HepG2 (cell line): ENCODE measurements at places on chromosomes 13 and 19. TPM values are rescaled to one million over a fixed set of nuclear protein-coding genes. Genes with fewer than 3 reads are reported as not detected.

Gene WDR87
- polyA plus RNA-seq = not detected in 2 replicates

Gene RPL18A
- polyA plus RNA-seq = 2,004 and 2,232 TPM in 2 replicates

Gene ZNF85
- polyA plus RNA-seq = 0.85 and 1.1 TPM in 2 replicates

Gene STAP2
- polyA plus RNA-seq = 43.7 and 56.0 TPM in 2 replicates

Gene PSPN
- 0.69 and 0.98 TPM in 2 replicates for polyA plus RNA-seq

DNA sequence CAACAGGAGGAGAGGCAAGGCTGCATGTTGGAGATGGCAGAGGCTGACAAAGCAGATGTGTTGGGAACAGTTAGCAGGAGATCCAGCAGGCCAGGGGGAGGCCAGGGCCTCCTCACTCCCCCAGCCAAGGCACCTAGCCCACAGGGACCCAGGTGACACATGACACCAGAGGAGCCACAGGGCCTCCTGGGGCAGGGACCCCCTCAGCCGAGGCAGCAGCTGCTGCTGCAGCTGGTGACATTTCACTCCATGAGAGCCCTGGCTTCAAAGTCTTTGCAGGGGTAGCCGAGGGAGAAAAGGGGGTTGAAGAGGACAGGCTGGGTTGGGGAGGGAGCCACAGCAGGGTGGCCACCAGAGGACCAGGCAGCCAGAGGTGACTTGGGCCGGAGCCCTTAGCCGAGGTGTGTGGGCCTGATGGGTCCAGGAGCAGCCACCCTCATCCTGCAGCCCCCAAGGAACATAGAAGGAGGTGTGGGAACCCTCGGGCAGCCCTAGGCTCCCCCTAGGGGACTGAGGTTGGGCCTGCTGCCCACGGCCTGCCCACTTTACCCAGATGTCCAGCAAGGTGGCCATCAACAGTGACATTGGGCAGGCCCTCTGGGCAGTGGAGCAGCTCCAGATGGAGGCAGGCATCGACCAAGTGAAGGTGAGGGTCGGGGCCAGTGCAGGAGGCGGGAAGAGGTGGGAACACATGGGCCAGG, at the start of gene GNG14:
Gene GNG14, plus strand, starts transcription at position 503 of the 701 bp plus-strand sequence. Its CDS starts 51 bp downstream, at position 554.
- DNase-seq = no peak

DNA sequence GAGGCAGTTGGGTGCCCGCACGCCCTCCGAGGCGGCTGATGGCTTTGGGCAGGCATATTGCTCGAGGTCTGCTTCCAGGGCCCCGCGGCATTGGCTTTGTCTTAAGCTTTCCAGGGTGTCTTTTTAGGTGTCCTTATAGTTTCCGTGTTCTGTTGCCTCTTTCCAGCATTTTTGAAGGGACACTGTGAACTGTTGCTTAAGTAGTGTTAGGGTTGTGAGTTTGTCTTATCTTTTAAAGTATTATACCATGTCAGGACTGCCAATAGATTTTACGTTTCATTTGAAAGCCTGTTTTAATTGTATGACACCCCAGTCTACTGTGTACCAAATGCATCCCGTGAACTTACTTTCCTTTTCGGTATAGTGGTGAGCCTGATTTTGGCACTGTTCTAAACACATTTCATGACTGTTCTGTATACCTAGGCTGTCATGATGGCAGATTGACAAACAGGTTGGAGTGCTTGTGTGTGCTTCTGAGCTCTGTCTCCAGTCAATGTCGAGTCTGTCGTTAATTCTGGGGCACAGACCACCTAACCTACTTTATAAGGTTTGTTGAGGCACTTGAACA, 656 bp downstream of the PCCA start:
- no peak for DNase-seq

GRCh38 chr19:39212375-39212742, 8.3 kb upstream of the SYCN start:
- DNase-seq = no peak

- no peak for DNase-seq
Observed at GRCh38 chr19:1001538-1002166, 1.4 kb downstream of the GRIN3B start.

DNA sequence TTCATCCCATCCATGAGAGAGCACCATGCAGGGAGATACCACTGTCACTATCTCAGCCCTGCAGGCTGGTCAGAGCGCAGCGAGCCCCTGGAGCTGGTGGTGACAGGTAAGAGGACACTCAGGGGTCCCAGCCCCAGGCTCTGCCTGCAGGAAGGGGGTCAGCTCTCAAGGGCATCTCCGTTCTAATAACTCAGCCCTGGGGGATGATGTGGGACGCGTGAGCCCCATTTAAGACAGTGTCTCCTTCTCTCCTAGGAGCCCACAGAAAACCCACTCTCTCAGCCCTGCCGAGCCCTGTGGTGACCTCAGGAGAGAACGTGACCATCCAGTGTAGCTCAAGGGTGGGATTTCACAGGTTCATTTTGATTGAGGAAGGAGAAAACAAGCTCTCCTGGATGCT, 15.5 kb upstream of the KIR3DL3 start:
- no peak for DNase-seq

DNA sequence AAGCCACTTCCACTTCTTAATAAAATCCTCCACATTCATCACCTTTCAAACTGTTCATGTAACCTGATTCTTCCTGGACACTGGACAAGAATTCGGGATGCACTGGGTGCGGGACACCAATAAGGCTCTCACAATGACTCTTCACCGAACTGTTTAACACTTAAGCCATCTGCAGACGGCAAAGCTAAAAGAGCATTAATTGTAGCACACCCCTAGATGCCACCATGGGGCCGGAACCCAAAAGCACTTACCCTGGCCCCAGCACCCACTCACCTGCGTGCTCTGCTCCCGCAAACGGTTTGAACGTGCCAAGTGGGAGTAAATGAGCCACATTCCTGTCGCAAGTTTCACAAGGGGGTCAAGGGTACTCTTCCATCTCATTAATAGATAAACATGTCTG, 254.3 kb upstream of the PRR20A start:
- DNase-seq = no peak

DNA sequence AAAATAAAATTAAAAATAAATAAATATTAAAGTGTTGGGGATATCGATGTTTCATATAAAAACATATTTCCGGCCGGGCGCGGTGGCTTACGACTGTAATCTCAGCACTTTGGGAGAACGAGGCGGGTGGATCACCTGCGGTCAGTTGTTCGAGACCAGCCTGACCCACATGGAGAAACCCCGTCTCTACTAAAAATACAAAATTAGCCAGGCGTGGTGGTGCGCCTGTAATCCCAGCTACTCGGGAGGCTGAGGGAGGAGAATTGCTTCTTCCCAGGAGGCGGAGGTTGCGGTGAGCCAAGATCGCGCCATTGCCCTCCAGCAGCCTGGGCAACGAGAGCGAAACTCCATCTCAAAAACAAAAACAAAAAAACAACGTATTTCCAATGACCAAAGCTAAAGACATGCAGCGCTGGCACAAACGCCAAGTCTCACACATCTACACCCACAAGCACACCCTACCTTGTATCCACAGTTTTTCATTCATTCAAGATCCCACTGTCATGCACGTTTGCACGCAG, 907 bp downstream of the ZNF569 start:
- DNase-seq = no peak

DNA sequence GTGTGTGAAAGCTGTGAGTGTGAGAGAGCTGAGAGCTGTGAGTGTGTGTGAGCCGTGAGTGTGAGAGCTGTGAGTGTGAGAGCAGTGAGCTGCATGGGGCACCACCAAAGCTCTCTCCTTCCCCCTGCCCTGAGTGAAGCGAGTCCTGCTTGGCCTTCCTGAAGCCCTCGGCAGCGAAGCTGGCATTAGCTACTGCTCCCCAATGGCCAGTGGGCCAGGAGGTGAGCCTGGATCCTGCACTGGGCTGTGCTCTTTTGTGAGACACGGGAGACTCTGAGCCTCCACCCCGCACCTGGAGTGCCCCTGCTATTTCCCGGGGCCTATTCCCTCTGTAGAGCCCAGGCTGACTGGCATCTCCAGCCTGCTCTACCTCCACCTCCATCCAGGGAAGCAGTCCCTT, 51.5 kb downstream of the HSPH1 start:
- DNase-seq = no peak

- no peak for DNase-seq
Observed at GRCh38 chr13:91214031-91214430, 133.5 kb upstream of the MIR17HG start.

DNA sequence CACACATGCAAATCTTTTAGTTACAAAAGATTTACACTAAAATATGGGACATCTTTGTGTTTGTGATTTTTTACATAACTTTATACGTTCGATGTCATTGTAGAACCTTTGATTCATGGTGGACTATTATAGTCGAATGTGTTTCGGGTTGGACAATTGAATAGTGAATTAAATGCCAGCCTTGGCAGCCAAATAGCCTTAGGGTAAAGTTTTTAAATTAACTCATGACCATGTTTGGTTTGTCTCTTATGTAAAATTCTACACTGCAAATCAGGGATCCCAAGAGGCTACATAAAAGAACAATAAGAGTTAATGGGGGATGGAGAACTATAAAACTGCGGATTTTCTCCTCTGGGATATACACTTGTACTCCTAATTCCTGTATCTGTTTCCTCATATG, 1735.6 kb upstream of the SPRY2 start:
- DNase-seq = no peak

- DNase-seq = no peak
Observed at GRCh38 chr13:80336370-80336769, 4.6 kb downstream of the SPRY2 start.

DNA sequence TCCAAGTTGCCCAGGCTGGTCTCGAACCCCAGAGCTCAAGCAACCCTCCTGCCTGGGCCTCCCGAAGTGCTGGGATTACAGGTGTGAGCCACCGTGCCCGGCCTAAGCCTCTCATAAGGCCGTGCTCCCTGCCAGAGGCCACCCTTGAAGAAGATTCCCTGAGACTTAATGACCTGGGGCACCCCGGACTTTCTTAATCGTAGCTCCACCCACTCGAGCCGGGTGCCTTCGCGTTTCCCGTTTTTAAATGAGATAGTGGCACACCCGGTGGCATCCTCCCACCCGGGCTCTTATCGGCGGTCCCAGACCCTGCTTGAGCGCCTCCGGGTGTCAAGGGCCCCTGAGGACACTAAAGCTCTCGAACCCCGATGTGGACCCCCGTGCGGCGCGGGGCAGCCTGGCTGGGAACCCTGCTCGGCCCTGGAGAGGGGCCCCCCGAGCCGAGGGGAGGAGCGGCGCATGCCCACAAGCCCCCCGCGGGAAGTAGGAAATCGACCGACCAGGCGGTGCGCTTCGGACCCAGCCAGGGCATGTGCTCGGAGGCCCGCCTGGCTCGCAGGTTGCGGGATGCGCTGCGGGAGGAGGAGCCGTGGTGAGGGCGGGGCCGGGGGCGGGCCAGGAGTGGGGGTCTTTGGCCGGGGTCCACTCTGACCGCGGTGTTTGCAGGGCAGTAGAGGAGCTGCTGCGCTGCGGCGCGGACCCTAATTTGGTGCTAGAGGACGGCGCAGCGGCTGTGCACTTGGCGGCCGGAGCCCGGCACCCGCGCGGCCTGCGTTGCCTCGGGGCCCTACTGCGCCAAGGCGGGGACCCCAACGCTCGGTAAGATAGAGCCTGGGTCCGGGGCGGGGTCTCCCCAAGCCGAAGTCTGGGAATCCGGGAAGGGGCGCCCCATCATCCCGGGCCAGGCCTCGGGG, at the start of gene ANKLE1:
Gene ANKLE1, plus strand, starts transcription at position 511 of the 914 bp plus-strand sequence. Its CDS starts 20 bp downstream, at position 531.
- DNase-seq = no peak

DNA sequence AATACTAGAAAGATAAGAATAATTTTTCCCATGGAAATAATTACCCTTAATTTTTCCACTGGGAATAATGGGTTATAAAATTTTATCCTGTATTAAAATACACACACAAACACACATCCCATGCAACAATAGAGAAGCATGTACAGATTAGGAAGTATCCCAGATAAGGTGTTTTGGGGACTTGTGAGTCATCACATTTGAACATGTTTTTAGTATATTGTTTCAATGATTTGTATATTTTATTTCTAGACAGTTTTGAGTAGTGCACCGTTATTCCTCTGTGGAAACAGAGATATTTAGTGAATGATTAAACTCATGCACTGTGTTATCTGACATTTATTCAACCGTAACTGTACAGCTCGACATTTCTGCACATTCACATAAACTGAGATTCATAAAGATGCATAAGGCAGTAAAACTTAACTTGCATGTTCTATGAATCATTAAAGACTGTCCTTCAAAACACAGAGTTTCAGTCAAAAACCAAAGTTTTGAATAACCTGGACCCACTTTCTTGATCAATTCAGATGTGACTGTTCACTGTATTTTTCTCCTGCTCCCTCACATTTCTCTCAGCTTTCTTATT, 30.1 kb downstream of the KLF12 start:
- no peak for DNase-seq

GRCh38 chr19:55452749-55453346, 8.6 kb downstream of the ISOC2 start:
- DNase-seq = peak; percentile 44

- no peak for DNase-seq
Observed at GRCh38 chr13:74015137-74015536, 119.1 kb downstream of the KLF12 start.

DNA sequence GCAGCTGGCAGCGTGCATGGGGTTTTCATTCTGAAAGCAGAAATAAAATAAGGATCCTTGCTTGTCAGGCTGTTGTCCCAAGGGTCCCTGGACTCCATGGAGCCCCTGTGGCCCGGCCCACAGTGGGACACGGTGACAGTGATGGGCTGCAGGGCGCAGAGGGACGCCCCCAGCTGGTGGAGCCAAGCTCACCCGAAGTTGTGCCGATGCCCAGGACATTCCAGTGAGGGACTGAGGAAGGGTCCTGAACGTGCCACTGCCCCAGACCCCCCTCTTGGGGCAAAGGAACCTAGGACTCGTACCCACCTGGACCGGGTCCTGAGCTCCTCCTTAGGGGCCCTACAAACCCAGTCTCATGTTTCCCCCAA, 35.0 kb downstream of the MYO9B start:
- DNase-seq = no peak

DNA sequence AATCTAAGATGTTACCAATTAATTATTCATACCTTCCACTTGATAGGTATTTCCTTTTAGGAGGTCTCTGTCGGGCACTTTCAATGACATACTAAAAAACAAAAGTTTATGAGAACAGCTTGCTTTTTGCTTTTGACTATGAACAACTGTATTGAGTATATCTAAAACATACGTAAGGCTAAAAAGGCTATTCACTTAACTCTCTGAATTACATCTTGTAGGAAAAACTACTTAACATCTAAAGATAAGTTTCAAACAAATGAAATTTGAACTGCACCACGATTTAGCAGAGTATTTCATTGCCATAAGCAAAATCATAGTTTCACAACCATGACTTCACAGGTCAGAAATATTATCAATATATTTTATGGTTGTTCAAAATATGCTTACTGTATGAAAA, 11.6 kb downstream of the SUPT20H start:
- no peak for DNase-seq

DNA sequence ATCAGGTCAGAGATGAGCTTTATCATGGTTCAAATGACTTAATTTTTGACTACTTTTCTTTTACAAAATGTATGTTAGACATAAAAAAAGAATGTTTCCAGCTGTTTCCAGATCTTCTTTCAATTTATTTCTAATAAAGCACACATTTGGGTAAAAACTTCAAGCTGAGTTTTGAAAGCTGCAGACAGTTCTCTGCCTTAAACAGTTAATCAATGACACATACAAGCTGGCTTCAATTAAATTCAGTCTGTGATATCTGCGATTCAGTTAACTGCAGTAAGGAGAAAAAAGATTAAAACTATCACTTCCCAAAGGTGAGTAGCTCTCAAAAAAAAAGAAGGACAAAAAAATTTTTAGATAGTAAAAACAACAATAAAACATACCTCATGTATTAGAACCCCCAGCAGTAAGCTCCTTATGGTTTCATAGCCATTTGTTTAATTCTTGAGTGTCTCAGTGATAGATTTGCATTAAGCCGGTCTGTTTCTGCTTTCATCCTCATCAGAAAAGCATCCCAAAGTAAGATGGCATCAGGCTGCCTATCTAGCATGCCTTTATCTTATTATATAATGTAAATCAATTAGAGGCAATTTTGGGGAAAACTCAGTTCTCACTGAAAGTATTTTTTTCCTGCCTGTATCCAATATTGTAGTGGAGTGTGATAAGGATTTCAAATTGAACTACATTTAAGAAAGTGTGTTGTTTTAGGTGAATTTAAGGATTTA, 81.8 kb upstream of the STARD13 start:
- no peak for DNase-seq
